ENCODE measurements at places on chromosomes 7 and 10.

- no peak for DNase-seq
These were observed 153.1 kb downstream of the CDK14 start for GRCh38 chr7:90749262-90749661.

DNA sequence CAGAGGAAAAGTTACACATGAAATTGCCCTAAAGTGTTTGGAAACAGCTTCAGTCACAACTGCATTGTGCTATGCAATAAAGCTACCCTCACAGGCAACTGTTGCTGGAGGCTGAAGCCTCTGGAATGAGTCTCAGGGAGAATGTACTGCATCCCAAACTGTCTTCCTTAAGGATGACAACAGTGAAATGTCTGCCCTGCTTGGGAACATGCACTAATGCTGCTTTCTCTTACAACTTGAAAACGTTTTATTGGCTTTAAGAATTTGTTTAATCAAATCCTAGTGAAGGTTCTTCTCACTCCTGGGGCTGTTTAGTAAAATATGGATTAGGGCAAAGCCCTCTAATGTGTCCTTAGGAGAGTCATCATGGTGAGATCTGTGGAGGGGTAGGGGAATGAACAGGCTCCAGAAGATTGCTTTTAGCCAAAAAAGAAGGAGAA lies 215.4 kb downstream of the TWIST1 start:
- no peak for DNase-seq

DNA sequence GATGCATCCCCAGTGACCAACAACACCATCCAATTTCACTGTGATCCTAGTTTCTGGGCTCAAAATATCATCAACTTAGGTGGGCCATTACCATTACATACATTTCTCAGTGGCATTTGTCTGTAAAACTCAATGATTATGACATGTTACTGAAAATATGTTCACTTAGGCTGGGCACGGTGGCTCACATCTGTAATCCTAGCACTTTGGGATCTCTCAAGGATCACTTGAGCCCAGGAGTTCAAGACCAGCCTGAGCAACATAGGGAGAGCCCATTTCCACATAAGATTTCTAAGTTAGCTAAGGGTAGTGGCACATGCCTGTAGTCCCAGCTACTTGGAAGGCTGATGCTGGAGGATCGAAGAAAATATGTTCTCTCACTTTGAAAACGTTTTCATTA lies 91.0 kb downstream of the TRIM24 start:
- no peak for DNase-seq

DNA sequence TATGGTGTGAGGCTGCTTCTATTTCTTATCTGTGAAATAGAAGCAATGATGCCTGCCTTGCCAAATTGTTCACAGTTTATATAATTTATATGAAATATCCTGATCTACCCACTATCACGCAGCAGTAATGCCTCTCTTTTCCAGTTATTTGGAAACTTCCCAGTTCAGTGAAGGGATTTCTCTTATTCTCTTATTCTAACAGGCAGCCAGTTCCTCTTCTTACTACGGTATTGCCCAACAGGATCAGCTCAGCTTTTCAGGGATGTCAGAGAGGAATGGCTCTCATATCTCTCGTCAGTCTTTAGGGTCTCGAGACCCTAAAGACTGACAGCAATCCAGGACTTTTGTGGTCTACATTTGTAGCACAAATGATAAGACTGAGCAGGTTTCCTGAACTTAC lies 215.6 kb downstream of the CREB5 start:
- no peak for DNase-seq

DNA sequence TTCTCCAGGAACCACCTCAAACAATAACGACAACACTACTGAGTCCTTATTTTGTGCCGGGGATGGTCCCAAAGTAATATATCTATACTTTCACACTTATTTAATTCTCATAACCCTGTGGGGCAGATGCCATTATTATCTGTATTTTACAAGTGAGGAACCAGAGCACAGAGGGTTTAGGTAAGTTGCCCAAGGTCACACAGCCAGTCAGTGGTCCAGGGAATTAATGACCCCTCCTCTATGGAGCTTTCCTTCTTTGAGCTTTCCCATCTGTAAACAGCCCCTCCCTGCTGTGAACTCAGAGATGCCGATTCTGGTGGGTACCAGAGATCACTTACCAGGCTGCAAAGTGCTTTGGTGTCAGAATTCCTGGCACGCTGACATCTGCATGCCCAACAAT lies 105.7 kb downstream of the C10orf105 start:
- DNase-seq, result no peak

- DNase-seq, result no peak
These were observed 75.3 kb downstream of the DOCK4 start for GRCh38 chr7:112130729-112131410.

- no peak for DNase-seq
These were observed 17.2 kb upstream of the SLK start for GRCh38 chr10:103949728-103950127.

DNA sequence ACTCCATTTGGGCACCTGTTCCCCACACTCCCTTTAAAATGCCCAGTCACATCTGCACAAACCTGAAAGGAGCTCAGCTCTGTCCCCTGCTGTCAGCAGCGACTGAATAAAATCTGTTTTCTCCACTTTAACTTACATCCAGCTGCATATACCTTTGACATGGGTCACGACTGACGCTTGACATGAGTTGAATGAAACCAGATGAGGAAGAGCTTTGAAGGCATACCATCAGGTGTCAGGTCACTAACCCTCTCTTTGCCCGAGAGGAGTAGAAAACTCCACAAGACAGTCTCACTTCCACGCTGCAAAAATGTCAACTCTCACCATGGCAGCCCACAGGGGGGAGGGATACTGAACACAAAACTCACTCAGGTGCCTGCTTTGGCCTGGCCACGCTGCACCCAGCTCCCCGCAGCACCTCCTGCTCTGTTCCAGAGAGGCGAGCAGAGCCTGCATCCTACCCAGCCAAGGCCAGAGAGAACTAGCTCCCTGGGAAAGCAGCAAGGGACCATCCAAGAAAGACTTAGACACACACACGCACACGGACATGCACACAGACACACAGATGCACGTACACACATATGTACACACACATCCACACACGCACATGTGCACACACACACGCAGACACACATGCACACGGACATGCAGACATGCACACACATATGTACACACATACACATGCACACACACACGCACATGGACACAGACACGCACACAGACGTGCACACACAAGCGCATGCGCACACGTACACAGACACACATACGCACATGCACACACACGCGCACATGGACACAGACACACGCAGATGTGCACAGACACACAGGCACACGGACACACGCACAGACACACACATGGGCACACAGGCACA lies 191.0 kb downstream of the MAD1L1 start:
- DNase-seq, result no peak

DNA sequence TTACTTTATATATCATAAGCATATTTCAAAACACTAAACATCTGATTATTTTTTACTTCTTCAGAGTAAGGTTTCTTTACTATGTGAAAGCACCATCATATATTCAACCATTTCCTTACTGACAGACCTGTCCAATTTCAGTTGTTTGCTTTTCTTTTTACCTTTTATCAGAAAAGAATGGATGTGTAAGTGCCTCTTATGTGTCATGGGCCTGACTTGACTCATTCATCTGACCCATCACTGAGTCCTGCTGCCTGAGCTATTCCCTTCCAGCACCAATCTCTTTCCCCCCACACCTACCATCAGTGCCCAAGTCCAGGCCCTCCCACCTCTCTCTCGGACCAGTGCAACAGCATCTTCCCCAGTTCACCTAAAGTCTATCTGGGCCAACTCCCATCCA lies 41.7 kb upstream of the ARID5B start:
- DNase-seq, result no peak

GRCh38 chr10:104029521-104029860 lies 56.2 kb downstream of the COL17A1 start:
- no peak for DNase-seq

GRCh38 chr7:127239814-127240213 lies 12.9 kb downstream of the GRM8 start:
- DNase-seq, result no peak

- no peak for DNase-seq
These were observed 1.9 kb upstream of the SLC18A2 start for GRCh38 chr10:117239051-117239450.

GRCh38 chr7:63077841-63078240 lies 920.8 kb upstream of the ZNF722 start:
- no peak for DNase-seq

DNA sequence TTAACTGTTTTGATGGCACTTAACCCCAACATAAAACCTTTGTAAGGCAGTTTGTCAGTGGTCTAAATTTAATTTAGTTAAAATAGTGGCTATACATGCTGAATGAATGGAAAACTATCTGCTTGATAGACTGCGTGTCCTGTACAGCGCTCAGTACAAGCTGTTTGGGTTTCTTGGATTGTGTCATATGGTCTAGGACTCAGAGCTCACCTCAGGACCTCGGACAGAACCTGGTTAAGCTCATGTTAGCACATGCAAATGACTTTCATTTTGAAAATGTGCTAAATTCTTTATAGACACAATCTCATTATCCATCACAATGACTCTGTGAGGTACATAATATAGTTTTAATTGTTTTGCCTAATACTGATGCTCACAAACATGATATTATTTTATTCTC lies 55.7 kb upstream of the RELN start:
- no peak for DNase-seq

GRCh38 chr7:30471205-30471604 lies 7.4 kb downstream of the NOD1 start:
- DNase-seq, result no peak

GRCh38 chr7:28179120-28180030 lies 1.2 kb downstream of the JAZF1 start:
- DNase-seq, result no peak

GRCh38 chr10:48455055-48455391 lies 148.5 kb downstream of the MAPK8 start:
- DNase-seq, result no peak

DNA sequence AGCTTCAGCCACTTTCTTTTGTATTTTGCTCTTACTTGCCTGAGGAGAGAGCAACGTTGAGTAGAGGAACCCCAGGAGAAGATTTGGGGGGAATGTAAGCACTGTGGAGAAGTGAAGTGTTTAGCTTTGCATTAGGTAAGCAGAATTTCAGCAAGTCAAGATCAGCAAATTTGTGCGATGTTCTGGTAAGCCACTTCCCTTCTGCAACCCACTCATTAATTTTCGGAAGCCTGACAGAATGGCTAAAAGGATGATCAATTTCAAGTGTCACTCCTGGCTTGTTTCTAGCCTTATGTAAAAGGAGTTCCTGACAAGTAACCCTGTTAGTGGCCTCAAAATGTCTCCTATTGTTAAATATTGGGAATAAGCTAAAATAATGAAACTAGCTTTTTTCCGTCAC lies 48.5 kb upstream of the NXPH1 start:
- DNase-seq, result no peak

DNA sequence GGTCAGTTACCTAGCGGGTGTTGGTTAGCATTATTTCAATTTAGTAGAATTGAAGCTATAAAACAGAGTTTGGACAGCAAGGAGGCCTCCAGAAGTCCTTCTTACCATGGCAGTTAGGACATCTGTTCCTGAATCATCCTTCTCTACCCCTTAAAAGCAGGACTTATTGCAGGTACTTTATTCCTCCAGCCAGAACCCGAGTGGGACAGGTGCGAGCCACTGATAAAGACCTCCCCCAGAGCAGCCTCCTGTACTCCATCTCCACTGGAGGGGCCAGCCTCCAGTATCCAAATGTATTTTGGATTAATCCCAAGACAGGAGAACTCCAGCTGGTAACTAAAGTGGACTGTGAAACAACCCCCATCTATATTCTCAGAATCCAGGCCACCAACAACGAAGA lies 54.6 kb downstream of the CDHR3 start:
- DNase-seq, result no peak

Data from AG04449 (cell line).